ENCODE measurements at places on chromosomes 7 and 10.

- no peak for DNase-seq
Observed at GRCh38 chr7:155761162-155761561, 51.1 kb downstream of the SHH start.

DNA sequence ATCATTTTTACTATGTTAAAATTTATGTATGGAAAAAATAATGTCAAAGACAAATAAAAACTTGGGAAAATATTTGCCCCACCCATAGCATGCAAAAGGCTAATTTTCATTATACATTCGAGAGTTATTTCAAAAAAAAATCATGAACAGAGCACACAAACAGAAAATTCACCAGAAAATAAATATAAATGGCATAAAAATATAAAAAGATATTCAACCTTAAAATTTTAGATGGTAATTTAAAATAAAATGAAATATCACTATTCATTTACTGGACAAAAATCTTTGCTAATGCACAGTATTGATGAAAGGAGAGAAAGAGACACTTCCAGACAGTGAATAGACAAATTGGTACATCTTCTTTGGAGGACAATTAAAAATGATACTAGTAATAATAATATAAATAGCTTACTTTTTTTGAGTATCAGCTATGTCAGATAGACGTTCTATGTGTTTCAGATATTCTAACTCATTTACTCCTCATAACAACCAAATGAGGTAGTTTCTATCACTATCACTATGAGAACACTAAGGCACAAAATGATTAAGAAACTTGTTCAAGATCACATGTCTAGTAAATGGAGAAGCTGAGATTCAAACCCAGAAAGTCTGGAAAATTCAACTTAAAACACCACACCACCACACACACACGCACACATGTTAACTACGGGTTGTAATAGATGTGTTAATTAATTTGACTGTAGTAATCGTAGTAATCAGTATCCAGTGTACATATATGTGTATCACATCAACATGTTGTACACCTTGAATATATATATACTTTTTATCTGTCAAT lies 63.0 kb downstream of the CCDC71L start:
- no peak for DNase-seq

DNA sequence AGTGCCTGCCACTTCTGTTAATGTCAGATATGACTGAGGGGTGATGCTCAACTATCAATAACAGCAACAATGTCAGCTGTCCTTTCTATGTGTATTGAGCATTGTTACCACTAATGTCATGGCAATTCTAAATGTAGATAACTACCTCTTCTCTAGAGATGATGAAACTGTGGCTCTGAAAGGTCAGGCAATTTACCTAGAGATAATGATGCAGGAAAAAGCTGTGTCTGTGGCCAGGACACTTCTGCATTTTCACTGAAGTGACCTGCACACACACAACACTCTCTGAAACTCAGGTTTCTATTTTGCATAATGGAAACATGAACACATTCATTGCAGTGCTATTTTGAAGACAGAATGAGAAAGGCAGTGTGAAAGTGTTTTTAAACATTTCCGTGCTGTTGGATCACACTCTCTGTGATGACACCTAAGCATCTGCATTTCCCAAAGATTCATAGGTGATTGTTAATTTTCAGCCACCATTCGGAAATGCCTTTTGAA lies 148.2 kb downstream of the KCND2 start:
- DNase-seq = no peak

DNA sequence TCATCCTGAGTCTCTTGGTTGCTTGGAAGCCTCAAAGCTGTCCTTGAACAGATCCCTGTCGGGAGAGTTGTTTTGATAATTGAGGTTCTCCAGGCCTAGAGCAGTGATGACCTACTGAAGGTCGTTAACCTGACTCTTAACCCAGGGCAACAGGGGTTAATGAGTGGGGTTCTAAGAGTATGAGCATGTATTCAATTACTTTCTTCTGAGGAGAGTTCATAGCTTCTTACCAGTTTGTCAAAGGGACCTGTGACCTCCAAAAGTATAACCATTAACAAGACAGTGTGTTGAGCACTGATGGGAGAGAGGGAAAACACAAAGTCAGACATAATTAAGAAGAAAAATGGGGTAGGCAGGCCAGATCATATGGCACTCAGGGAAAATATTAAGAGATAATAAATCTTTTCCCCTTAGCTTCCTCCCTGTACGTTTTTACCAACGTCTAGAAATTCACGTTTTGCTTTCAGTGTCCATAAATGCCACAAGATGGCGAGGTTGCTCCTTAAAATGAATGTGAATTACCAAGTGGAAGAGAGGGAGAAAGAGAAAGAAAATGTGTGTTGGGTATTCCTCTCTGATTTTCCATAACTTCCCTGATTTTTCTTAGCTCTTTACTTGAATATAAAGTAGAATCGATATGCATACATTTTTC lies 97.6 kb downstream of the SUGCT start:
- no peak for DNase-seq

GRCh38 chr7:40175725-40176510 lies 41.1 kb downstream of the SUGCT start:
- DNase-seq = no peak

Measured in activated CD4-positive, alpha-beta T cell treated with anti-CD3 and anti-CD28 coated beads, Interleukin-2, amount 50 U/mL, for 4 hours (primary cell).